ENCODE measurements at places on chromosomes 12 and 14.

DNA sequence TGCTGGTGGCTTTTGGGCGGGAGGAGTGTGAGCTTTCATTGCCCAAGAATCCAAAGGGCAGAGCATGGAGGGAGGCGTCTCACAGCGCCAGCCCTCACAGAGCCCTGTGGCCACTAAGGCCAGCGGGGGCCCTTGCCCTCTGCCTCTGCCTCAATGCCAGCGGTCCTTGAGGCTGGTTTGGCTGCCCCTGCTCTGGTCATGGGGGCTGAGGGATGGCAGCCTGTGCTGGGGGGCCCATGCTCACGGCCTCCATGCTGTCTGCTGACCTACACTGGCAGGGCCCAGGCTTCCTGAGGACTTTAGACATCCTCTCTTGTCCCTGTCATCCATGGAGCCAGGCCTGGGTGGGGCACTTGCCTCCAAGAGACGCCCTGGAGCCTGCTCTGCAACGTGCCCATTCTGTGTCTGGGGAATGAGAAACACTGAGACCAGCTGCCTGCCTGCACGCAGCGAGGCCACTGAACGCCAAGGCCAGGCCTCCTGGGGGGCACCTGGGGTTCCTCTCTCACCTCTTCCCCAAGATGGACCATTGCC, 143.4 kb downstream of the KIF26A start:
- DNase-seq = peak; percentile 5

DNA sequence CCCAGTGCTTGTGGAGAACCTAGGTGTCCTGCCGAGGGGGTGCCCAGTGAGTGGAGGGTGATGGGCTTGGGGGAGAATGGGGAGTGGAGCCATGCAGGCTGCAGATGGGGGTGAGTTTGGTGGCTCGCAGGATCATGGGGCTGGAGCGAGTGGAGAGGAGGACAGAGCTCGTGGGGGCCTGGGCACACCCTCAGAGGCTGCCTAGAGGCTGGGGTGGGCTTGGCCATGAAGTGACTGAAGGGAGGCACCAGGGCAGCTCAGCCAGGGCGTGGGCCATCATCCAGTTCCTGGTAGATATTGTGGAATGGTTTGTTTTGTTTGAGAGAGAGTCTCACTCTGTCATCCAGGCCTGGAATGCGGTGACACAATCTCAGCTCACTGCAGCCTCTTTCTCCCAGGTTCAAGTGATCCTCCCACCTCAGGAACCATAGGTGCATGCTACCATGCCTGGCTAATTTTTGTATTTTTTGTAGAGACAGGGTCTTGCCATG, 43.4 kb upstream of the AMN start:
- no peak for DNase-seq

GRCh38 chr14:61562321-61563161, 132.8 kb upstream of the HIF1A start:
- DNase-seq = no peak

- DNase-seq = no peak
These were observed 479.8 kb downstream of the MDGA2 start for GRCh38 chr14:47195582-47195981.

DNA sequence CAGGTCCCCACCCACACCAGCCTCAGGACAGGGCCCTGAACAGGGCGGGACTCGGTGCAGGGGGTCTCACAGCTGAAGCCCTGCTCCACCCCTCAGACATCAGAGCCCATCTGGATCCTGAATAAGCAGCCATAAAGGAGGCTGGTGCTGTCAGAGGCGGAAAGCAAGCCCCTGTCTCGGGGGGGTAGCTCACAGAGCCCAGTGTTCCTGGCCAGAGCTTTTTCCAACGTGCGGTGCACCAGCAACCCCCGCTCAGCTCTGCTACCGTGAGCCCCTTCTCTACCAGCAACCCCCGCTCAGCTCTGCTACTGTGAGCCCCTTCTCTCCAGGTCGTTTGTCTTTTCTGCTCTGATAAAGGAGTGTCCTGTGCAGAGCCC, 136.5 kb upstream of the SFSWAP start:
- DNase-seq = no peak

- no peak for DNase-seq
These were observed 203.7 kb downstream of the PTPRO start for GRCh38 chr12:15526033-15526432.

GRCh38 chr12:116610971-116611541, 51.9 kb downstream of the MAP1LC3B2 start:
- no peak for DNase-seq

DNA sequence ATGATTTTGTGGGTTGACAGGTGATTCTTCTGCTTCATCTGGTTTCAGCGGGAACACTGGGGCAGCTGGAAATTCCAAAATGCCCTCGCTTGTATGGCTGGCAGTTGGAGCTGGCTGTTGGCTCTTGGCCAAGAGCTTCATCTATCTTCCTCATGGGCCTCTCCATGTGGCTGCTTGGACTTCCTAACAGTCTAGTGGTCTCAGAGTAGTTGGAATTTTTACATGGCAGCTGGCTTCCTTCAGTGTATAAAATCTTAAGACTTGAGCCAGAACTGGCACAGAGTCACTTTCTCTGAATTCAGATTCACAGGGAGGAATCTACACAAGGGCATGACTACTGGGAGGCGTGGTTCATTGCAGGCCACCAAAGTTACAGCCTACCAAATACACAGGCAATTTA, 204.9 kb upstream of the RMST start:
- DNase-seq = no peak

GRCh38 chr14:20855652-20856291, 35.4 kb upstream of the RNASE3 start:
- DNase-seq = peak; percentile 24

DNA sequence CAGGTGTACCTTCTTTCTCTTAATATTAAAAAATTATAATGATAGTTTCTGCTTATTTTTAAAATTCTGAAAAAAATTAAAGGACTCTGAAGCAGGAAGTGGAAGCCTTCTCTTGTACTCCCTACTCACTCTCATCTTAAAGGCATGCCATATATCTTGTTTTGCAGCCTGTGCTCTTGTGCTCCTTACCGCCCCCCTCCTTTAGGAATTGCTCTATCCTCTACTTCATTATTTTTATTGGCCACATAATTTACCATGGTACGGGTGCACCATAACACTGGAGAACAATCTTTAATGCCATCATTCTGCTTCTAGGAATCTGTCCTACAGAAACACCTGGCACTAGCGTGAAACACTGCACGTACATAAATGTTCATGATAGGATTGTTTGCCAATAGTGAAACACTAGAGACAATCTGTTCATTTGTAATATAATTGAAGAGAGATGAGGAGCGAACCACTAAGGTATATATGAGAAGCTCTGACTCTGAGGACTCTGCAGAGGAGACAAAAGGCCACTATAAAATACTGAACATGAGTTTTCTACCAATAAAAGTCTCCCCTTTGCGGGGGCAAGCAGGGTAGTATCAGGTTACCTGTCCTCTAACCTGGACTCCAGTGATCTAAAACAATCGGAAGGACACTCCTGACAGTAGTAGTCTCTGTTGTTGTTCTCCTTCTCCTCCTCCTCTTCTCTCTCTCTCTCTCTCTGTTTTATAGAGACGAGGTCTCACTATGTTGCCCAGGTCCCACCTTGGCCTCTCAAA, 6.3 kb upstream of the NYNRIN start:
- no peak for DNase-seq

DNA sequence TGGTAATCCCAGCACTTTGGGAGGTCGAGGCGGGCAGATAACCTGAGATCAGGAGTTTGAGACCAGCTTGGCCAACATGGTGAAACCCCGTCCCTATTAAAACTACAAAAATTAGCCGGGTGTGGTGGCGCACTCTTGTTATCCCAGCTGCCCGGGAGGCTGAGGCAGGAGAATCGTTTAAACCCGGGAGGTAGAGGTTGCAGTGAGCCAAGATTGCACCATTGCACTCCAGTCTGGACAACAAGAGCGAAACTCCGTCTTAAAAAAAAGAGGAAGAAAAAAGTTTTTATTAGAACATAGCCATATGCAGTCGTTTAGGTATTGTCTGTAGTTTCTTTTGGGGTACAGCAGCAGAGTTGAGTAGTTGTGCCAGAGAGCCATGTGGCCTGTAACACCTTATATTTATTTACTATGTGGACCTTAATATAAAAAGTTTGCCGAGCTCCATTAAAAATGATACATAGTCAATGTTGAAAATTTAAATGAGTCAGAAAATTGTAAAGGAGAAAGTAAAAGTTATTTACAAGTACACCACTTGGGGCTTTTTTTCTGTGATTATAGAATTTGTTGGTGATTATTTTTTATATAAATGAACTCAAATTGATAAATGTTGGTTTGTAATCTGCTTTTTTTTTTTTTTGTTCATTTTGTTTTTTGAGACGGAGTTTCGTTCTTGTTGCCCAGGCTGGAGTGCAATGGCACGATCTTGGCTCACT, 2.2 kb downstream of the ADIPOR2 start:
- no peak for DNase-seq

DNA sequence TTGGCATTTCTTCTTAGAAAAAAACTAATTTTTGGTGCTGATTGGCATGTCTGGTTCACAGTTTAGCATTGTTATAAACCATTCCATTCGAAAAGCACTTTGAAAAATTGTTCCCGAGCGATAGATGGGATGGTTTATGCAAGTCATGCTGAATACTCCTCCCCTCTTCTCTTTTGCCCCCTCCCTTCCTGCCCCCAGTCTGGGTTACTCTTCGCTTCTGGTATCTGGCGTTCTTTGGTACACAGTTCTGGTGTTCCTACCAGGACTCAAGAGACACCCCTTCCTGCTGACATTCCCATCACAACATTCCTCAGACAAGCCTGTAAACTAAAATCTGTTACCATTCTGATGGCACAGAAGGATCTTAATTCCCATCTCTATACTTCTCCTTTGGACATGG, 20.1 kb upstream of the TIGAR start:
- DNase-seq = no peak

GRCh38 chr12:188910-189621, 24.9 kb downstream of the SLC6A12 start:
- peak; percentile 80 for DNase-seq

DNA sequence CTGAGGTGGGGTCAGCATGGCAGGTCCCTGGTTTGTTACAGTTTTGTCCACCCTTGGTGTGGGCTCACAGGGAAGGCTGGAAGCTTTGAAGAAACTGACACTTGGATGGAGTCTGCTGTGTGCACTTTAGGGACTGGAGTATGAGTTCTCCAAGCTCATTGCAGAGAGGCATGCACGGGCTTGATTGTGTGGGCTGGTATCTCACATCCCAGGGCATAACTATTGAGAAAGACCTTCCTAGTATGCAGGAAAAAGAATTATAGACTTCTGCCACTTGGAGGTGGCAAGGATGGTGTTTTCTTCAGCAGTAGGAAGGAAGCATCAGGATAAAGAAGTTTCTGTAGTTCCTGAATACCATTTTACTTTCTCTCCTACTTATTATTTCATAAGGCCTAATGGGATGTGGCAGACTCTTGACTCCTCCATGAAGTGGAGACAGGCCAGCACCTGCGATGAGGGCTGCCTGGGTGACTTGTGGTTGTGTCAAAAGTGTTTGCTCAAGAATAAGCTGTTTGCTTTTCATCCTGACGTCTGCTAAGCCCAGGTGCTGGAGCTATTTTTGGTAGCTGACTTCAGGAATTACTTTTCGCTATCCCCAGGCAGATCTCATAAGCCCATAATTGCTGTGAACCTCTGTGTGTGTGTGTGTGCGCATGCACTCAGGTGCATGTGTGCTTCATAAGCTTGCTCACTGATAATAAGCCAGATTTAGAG, 125.8 kb downstream of the KTN1 start:
- DNase-seq = no peak

GRCh38 chr12:107014055-107014454, 27.1 kb upstream of the MTERF2 start:
- no peak for DNase-seq

DNA sequence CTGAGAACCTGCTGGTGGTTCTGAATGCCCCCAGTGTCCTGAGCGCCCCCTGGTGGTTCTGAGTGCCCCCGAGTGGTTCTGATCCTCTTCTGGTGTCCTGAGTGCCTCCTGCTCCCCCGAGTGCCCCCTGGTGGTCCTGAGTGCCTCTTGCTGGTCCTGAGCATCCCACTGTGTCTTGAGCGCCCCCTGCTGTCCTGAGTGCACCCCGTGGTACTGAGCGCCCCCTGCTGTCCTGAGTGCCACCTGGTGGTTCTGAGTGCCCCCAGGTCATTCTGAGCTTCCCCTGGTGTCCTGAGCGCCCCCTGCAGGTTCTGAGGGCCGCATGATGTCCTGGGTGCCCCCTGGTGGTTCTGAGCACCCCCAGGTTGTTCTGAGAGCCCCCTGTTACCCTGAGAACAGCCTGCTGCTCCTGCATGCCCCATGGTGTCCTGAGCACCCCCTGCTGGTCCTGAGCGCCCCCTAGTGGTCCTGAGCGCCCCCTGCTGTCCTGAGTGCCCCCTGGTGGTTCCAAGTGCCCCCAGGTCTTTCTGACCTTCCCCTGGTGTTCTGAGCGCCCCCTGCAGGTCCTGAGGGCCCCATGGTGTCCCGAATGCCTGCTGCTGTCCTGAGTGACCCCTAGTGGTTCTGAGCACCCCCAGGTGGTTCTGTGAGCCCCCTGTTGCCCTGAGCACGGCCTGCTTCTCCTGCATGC, 1165.4 kb downstream of the TMEM121 start:
- no peak for DNase-seq

DNA sequence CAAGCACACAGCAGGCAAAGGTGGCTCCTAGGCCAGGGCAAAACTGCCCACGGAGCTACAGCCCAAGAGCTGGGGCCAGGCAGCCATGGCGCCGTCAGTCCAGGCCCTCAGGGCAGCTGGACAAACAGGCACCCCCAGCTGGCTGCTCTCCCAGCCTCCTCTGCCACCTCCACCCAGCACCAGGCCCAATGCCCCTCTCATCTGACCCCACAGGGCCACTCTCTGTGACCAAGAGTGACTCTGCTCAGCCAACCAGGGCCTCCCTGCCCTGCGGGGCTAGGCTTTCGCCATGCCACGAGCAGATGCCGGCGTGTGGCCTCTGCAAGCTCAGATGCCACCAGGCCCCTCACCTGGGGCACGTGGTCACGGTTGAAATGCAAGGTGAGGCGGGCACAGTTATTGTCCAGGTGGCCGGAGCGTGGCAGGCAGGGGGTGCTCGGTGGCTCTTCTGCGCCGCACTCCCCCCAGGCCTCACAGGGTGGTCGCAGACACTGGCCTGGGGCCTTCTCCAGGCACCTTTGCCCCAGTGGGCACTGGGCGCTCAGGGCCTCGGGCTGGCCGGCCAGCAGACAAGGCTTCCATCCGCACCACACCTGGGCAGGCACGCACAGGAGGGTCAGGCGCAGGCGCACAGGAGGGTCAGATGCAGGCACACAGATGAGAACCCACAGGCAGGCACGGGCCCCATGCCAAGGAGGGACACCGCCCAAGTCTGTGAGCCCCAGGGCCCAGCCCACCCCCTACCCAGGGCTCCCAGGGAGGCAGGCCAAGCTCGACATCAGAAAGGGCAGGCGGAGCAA, 23.0 kb downstream of the JAG2 start:
- DNase-seq = no peak

- no peak for DNase-seq
These were observed 129.6 kb downstream of the PAPOLA start for GRCh38 chr14:96631621-96632362.

GRCh38 chr14:23327947-23328744, 6.9 kb downstream of the PABPN1 start:
- DNase-seq = peak; percentile 54
